ENCODE measurements at places on chromosomes 3 and 15.

- no peak for DNase-seq
These were observed 256.6 kb upstream of the ROPN1 start for GRCh38 chr3:124248471-124249028.

DNA sequence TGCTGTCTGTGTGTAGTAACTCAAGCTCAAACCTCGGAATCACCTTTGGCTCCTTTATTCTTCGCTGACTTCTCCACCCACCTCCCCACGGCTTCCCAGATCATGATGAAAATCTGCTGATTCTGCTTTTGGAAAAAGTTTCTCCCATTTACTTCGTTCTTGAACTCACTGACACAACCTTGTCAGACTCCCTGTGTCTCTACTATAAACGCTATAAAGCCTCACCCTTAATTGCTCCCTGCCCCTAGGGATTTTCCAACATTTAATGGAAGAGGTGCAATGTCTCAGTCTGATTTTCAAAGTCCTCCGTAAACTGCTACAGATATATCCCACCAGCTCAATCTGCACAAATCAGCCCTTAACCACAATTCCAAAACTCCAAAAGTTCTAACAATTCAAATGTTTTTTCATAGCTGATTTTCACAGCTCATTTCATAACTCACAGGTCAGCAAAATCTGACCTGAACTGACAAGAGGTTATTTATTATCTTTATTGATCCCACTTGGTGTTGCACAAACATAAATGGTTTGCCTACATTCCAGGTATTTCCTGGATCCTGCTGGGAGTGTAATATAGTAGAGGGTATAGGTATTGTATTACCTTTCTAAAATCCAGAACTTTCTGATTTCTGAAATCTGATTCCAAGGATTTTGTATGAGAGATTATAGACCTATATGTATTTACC, 129.4 kb downstream of the PLD1 start:
- DNase-seq, result no peak

- DNase-seq, result no peak
These were observed 16.6 kb downstream of the TPRA1 start for GRCh38 chr3:127573912-127574311.

DNA sequence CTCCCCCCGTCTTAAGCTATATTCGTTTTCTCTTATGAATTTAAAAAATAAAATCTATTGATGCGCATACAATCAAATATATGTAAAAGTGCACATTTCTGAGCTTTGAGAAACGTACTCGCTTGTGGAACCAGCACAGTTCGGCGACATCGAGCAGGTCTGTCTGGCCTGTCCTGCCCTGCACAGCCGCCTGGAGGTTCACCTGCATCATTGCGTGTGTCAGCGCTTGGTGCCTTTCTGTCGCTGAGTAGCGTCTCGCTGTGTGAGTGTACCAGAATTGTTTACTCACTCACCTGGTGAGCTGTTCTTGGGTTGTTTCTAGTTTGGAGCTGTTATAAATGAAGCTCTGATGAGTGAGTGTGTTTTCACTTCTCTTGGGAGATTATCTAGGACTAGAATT, 104.0 kb downstream of the VGLL4 start:
- DNase-seq, result no peak

DNA sequence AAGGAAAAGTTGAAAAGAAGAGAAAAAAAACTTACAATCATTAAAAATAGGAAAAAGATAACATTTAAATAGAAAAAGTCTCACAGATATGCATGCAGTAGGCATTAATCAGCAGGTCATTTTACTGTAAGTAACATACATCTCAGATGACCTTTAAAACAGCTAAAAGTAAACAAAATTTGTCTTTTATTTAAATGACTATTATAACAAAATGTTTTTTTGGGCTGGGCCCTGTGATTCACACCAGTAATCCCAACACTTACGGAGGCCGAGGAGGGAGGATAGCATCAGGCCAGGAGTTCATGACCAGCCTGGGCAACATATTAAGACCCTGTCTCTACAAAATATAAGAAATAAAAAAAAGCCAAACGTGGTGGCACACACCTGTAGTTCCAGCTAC, 14.7 kb downstream of the IQGAP1 start:
- no peak for DNase-seq

- DNase-seq, result no peak
These were observed 317.8 kb upstream of the C2CD4B start for GRCh38 chr15:62482785-62483429.

GRCh38 chr3:117483839-117484238, 774.3 kb downstream of the TUSC7 start:
- no peak for DNase-seq
